Colonic mucosa (tissue), 4 donors: ENCODE measurements at places on chromosomes 13 and 19. TPM values are rescaled to one million over a fixed set of nuclear protein-coding genes. Genes with fewer than 3 reads are reported as not detected.

PLEKHF1 gene
- total RNA-seq = 3.4 TPM

ICAM4 gene
- 0.19 TPM for total RNA-seq

TMEM86B gene
- total RNA-seq = 2.1 TPM

GRCh38 chr13:113975416-113975815, 1.5 kb upstream of the C13orf46 start:
- no peak for DNase-seq

DNA sequence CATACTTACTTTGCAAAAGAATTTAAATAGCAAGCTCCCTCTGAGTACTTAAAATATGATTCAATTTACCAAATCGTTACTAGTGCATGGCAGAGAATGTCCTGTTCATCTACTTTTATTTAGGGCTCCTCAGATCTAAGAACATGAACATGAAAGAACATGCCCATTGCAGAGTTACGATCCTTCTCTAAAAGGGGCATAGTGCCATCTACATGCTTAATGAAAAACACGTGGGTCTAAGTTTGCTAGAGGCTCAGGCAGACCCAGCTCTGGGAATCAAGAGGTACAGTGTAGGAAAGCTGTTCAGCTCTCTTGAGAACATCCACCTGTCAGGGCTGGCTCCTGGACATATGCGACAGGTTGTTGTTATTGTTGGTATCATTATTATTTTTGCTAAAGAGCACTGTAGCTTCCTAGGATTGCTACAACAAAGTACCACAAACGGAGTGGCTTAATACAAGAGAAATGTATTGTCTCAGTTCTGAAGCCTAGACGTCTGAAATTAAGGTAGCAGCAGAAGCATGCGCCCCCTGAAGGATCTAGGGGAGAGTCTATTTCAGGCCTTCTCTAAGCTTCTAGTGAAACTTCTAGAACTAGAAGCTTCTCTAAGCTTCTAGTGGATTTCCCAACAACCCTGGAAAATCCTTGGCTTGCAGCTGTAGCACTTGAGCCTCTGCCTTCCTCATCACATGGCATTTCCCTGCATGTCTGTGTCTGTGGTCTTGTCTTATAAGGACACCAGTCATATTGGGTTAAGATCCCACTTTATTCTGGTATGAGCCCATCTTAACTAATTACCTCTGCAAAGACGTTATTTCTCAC, 133.9 kb downstream of the DCT start:
- no peak for DNase-seq

DNA sequence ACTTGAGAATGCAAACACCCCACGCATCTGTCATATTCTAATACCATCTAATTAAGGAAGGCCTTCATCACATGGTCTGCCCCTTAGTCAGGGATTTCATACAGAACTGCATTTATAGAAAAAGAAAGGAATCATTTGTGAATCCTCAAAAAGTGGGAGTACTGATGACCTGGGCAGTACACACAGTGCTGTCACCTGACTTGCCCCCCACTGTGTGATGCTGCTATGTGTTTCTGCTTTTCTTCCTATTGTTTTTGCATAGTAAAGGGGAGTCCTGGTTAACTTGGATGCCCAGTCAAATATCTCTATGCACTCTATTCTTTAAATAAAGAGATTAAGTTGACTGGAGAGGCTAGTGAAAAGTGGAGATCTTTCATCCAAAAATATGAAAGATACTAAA, 1921.2 kb upstream of the PRR20A start:
- DNase-seq = no peak

DNA sequence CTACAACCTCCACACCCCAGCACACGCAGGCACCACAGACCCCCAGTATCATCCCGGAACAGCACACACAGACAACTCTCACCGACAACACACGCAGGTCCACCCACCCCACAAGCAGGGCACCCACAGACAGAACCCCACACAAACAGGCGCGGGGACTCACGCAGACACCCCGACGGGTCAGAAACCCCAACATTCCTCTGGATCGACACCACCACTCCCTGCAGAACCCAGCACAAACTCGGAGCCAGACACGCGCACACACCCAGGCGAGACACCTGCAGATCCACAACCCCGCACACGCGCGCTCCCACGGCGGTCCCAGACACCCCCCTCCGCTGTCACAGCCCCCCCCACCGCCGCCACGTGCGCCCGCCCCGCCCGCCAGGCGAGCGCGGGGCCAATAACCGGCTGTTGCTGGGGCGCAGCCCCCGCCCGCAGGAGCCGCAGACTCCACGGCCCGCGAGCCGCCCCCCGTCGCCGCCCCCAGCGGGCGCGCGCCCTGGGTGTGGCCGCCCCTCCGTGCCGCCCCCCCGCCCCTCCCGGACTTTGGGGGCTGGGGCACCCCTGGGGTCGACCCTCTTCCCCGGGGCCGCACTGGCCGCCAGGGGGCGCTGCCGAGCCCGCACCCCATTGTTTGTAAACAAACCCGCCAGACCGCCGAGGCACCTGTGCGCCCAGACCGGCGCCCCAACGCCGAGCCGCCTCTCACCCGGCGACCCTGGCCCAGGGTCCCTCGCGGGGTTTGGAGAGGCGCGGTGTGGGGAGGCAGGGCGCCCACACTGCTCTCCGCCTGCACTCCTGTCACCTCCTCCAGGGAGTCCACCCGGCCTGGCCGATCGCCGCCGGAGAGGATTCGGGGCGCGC, 712 bp downstream of the BBC3 start:
- DNase-seq = peak; percentile 85

DNA sequence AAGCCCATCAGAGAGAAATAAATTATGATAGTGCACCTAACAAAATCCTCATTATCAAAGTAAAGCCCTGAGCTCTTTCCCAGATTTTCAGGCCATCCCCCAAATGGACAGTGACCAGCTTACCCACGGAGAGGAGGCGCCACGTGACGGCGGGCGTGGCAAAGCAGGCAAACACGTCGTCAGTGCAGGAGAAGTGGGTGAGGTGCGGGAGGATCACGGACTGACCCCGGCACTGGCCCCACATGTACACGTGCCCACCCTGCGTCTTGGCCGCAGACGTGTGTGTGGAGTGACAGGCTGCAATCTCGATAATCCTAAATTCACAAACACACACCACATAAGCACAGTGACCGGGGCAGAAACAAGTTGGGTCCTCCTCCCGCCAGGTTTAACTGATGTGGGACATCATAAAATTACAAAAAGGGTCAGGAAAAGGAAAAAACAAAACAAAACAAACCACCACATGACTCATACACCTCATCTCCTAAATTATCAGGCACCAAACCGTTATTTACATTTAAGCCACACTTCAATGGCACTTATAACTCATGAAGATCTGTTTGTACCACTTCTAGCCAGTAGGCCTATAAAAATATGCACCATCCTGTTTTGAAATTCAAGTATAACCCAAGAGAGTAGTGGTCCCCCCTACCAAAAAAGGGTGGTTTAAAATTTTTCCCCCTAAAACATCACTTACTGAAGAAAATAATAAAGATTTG, 30.1 kb downstream of the RCBTB2 start:
- DNase-seq = no peak

- no peak for DNase-seq
Measured at GRCh38 chr13:99528547-99528946, 27.3 kb downstream of the TM9SF2 start.

DNA sequence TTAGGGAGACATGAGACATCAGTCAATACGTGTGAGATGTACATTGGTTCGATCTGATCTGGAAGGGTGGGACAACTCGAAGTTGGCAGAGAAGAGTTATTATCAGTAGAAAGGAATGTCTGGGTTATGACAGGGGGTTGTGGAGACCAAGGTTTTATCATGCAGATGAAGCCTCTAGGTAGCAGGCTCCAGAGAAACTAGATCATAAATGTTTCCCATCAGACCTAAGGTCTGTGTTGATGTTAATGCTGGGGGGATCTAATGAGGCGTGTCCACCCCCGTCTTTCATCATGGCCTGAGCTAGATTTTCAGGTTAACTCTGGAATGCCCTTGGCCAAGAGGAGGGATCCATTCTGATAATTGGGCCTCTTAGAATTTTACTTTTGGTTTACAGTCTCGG, 187.0 kb upstream of the KL start:
- no peak for DNase-seq

DNA sequence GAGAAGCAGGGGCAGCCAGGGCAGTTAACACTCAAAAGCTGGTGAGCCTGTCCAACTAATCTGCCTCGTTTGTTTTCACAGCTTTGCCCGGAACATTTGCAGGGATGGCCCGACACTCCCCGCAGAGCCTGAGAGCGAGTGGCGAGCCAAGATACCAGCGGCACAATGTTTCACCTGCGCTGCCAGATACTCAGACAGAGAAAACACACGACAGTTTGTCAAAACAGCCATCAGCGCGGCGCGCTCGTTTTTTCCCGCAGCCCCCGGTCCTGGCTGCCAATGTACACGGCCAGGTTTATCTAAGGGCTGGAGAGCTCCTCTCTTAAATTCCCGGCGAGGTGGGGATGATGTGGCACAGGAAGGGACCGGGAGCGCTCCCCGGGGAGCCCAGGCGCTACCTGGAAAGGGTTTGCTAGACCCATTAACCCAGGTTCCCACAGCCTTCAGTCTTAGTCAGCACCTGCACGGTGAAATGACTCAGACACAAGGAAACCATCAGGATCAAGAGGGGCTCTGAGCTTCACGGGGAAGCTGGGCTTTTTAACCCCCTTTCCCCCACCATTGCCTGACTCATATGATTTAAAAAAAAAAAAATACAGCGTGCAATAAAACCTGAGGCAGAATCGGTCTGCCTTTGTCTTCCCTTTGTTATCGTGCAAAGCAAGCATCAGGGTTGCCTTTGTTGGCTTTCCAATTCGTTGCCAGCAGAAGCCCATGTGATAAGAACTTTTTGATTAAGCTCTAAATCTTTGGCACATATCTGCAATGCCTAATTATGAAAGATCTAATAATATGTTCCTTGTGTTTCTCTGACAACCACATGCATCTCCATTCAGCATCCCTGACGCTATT, 186.2 kb downstream of the EFNB2 start:
- peak; percentile 73 for DNase-seq

- no peak for DNase-seq
Measured at GRCh38 chr13:100552755-100553154, 35.8 kb downstream of the GGACT start.

GRCh38 chr13:41939398-41939797, 21.5 kb downstream of the VWA8 start:
- no peak for DNase-seq

DNA sequence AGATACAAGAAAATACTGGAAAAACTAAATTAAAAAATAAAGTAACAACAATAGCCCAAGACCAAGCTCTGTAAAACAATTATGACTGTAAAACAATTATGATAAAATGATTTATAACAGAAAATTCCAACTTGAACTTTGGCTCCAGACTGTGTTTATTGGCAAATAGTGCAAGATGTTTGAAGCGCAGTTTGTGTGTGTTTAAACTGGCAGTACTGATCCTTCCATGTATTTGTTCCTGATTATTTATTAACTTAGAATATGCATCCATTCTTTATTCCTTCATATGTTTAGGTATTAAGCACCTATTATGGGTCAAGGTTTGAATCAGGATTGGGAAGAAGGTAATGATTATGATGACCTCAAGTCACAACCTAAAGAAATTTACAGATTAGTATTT, 37.8 kb downstream of the ZNF582 start:
- DNase-seq = no peak

GRCh38 chr13:26249551-26249950, 4.4 kb upstream of the CDK8 start:
- DNase-seq = no peak
